Activated CD4-positive, CD25-positive, alpha-beta regulatory T cell (primary cell): ENCODE measurements at places on chromosomes 3 and 15.

DNA sequence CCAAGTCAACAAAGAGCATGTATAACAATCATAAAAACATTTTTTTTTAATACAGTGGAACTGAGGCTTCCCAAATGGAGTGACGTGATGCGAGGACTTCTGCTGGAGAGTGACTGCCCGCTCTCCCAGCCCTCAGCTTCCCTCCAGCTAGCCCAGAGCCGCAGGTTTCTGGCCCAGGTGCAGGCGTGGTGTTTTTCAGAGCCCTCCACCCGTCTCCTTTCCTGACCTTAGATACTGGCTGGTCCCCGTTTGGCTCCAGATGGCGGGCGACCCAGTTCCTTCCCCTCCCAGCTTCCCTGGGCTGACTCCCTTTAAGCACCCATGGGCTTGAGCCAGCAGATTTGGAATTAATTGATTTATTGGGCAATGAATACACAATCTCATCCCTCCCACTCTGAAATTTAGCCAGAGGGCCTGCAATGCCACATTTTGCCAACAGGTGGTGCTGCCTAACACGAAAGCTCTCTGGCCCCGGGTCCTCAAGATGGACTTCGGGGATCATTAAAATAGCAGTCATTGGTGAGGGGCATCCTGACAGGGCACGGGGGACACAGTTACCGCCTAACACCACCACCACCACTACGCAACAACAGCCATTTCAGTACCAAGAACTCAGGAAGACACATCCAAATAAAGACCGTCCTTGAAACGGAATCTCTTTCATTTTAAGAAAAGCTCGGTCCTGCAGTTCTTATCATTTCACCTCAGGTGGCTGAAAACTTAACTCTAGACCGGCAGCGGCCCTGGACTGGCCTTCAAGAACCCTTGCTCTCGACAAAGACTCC is 47.5 kb upstream of the MUC4 start:
- DNase-seq: peak; percentile 54

- no peak for DNase-seq
Observed at GRCh38 chr3:112320691-112321090, 12.3 kb upstream of the CD200 start.

GRCh38 chr3:14430706-14431451 is 28.5 kb downstream of the SLC6A6 start:
- no peak for DNase-seq

GRCh38 chr3:134881305-134881704 is 86.2 kb downstream of the EPHB1 start:
- no peak for DNase-seq

DNA sequence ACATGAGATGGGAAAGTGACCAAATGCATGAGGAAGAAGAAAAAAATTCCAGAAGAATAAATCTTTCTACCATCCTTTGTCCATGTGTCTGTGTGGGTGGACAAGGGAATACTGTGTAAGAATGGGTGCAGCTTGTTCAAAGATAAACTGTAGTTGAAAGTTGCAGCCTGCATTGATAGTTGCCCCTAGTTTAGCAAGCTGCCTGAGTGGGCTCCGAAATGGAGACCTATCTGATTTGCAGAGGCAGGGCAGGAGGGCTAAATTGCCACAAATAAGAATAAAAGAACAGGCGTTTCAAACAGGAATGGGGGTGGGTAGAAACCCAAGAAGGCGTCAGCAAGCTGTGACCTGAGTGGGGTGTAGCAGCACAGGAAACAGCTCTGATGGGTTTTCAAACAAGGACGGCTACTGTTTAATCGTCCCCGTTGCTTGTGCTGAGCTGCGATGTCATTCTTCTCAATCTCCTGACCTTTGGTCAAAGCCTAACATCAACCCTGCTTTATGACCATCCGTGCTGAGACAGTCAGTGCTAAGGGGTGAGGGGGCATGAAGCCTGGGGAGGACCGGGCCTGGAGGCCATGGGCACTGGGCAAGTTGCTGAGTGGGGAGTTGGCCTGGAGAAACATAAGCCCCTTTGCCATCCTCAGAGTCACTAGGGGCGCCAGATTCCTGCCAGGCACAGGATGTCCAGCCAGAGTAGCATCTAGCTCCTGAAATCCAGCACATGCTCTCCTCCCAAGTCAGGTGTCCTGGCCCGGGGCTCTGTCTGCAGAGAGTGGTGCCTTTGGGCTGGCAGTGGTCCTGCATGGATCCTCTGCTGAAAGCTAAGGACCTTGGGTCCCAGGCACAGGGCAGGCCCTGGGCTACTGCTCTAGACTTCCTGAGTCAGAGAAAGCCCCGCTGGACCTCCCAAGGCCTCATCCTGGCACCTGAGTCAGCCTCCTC is 19.2 kb upstream of the C15orf39 start:
- DNase-seq: no peak

GRCh38 chr15:70488002-70488605 is 275.3 kb downstream of the UACA start:
- DNase-seq: peak; percentile 36

DNA sequence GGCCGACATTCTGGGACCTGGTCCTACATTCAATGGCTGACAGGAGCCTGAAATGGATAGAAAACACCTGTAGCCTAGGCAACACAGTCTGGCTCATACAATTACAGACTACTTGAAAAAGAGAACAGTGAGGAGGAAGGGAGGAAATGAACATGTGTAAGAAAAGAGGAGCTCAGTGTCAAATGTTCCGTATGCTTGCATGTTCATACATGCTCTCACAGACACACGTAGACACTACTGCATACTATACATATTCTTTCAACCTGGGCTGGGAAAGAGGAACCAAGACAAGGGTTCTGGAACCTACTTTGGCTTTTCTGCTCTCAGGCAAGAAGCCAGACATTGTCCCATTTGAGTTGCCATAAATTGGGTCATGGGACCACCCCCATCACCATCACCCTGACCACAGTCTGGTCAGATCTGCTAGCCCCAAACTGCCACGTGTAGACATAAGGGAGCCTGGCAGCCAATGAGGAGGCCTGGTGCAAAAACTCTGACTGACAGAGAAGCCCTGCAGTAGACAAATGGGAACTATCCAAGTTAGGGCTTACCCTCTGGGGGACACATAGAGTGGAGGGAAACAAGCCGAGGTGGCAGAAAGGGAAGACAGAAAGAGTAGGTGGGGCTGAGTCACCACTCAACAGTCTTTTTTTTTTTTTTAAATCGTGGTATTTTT is 310.0 kb downstream of the SHQ1 start:
- DNase-seq: no peak

- no peak for DNase-seq
Observed at GRCh38 chr3:43075904-43076661, 29.8 kb downstream of the POMGNT2 start.

GRCh38 chr15:92079047-92079446 is 225.5 kb downstream of the SLCO3A1 start:
- no peak for DNase-seq

DNA sequence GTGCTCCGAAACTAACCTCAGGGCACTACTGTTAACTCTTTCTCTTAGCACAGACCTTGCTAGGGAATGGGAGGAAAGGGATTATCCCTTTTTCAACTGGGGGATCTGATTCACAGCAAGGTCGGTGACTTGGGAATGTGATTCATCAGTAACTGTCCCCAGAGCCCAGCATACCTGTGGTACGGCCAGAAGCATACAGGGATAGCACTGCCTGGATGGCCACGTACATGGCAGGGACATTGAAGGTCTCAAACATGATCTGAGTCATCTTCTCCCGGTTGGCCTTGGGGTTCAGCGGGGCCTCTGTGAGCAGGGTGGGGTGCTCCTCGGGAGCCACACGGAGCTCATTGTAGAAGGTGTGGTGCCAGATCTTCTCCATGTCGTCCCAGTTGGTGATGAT is 2.3 kb downstream of the ACTC1 start:
- DNase-seq: no peak

DNA sequence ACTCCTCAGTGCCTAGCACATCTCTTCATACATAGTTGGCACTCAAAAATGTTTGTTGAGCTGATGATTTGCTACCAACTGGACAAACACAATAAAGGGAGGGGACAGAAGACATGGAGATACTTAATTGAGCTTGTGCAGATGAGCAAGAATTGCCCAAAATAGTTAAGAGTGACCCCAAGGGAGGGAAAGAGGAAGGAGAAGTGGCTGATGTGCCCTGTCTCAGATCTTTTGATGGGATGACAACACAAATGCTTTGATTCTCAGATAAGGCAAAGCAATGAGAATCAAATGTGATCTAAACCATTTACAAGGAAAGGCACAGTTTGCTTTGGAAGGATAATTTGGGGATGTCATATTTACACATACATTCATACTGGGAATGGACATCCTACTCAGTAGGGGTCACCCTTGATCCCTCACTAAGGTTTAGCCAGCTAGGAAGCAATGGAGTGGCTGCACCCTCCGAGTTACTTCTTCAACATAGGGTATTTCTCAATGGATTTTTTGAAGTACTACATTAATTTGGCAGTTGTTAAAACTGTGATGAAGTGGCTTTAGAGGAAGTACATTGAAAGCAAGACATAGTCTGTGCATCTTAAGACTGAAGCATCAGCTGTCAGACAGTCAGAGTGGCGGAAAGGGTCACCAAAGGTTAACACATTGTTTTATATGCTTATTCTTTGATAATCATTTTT is 21.9 kb upstream of the SSR3 start:
- DNase-seq: no peak

DNA sequence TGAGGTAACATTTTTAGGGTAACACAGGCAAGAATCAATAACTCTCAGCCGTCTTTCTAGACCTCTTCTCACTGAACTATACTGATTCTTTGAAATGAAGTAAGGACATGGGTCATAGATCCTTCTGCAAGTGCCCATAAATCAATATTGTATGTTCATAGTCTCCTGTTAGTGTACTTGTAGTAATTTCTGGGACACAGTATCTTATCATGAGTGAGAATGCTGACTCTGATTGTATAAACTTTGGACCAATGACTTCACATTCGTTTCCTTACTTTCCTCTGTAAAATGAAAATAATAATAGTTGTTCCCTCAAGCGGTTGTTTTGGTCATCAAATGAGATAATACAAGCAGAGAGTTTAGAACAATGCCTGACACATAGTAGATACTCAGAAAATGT is 777.1 kb upstream of the GOLIM4 start:
- DNase-seq: no peak

- DNase-seq: no peak
Observed at GRCh38 chr3:104412608-104413580, 953.8 kb upstream of the ALCAM start.

DNA sequence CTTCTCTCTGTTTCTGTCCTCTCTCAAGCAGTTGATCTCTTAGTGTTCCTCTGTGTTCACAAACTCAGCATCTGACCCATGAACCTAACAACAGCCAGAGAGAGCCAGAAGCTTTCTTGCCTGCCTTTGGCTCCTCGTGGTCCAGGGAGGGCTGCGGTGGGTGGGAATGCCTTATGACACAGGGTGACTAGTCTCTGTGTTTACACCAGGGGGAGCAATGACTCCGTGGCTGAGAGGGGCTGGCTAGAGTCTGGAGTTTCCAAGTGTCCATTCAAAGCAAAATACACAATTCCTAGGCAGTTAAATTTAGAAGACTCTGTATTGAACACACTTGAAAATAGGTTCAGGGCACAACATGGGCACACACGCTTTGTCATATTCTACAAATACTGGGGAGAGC is 370.0 kb upstream of the FRG2C start:
- DNase-seq: no peak

DNA sequence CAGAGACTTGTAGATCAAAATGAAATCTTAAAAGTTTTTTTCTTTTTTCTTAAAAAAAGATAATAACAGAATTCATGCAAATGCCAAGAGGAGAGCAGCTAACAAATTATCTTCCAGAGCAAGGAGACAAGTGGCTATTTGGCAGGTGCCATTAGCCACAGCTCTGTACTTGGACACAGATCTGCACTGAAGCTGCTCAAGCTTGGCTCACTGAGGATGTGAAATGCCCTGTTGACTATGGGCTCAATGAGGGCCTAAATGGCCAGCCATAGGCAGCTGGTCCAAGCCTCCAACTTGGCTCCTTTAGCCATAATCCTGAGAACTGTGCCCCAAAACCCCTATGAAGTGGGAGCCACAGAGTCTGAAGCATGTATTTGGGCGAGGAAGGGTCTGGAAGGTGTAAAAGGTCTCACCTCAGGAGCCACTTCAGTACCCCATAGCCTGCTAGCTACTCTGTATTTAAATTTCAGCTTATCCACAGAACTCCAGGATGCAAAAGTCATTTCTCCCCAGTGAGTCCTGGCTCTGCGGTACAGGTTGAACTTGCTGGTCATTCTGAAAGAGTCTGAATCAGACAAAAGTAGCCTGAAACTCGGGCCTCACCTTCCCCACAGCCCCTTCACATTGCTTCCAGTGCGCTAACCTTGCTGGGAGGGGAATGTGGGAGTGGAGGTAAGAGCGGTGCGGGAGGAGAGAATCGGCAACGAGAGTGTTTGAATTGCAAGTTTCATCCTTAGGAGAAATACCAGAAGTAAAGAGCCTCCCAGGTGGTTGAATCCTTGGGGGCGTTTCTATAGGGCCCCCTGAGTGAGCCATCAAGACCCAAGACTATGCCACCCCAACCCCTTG is 48.0 kb downstream of the ZIC4 start:
- no peak for DNase-seq

- no peak for DNase-seq
Observed at GRCh38 chr3:130659911-130660310, 86.7 kb downstream of the PIK3R4 start.

DNA sequence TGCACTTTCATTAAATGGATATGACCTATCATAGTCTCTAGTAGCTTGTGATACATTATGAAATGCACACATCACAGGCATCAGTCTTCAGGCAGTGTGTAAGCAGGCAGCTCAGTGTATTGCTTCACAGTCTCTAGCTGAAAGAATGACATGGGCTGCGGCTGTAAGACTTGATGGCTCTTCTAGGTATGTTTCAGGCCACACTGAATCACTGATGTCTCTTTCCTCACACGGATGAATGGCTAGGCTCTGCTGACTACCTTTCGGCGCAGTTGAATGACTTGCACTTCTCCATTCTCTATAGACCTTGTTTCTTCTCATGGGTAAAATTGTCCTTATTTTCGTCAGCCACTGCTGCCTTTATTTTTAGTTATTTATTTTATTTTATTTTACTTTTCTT is 15.4 kb downstream of the APH1B start:
- no peak for DNase-seq

DNA sequence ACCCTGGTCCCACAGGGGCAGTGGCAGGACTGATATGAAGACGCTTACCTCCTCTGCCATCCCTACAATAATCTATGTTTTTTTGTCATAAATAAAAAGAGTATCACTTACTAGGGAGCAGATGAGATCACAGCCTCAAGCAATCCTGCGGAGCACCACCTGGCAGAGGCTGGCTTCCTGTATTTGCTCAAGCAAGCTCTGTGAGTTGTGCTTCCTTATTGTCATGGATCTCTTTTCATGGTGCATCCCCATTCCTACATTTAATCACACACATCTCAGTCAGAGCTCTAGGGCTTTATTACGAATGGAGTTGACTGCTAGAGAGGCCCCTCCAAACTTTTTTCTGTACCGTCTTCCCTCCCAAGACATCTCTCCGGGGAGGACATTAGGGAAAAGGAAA is 186.0 kb downstream of the UBE2E2 start:
- no peak for DNase-seq

- DNase-seq: no peak
Observed at GRCh38 chr15:39184701-39185390, 396.0 kb upstream of the THBS1 start.
